ENCODE measurements at places on chromosomes 7 and 10.

GRCh38 chr7:115965236-115965635 lies 65.3 kb downstream of the TFEC start:
- no peak for DNase-seq

GRCh38 chr10:109427411-109427810 lies 495.9 kb downstream of the XPNPEP1 start:
- DNase-seq, result no peak

GRCh38 chr10:125114761-125115391 lies 45.5 kb downstream of the CTBP2 start:
- DNase-seq, result no peak

DNA sequence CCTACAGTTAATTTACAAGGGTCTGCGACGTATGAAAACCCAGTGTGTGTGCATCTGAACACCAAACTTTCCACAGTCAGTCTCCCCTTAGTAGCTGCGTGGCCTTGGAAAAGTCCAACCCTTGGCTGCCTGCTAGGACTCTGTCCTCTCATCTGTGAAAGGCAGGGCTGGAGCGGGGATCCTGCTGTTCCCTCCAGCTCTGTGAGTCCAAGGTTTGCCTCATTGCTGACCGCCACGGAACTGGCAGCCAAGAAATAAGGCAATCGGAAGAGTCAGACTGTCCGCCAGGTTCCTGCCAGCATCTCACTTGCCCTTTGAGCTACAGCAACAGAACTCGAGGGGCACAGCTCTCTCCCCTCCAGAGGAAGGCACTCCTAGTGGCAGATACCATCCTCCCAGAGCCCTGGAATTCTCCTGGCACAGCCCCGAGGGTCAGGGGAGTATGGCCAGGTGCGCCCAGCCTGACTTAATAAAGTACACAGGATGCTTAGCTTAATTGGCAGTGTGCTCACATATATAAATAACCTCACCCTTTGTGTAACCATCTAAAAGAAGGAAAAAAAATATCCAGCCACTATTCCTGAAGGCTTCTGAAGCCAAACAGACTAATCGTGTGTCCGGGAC lies 530.1 kb upstream of the FOXK1 start:
- DNase-seq, result no peak

GRCh38 chr10:125149036-125149679 lies 11.2 kb downstream of the CTBP2 start:
- DNase-seq, result no peak

- peak; percentile 41 for DNase-seq
Observed at GRCh38 chr7:94087664-94088352, 83.7 kb upstream of the BET1 start.

DNA sequence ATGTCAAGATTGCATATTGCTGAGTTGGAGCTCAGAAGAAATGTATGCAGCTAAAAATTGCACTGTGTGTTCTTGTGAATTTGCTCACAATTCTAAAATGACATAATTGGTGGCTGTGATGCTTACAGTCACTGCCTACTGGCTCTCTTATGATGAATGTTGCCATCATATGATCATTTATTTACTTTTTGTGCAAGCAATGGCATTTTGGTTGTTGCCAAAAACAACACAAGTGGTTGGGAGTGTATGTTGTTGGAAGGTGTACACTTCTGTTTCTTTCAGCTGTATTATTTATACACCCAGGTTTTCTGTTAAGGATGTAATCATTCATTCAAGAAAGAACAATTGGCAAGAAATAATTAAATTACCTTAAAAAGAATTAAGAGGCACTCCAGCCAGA lies 28.9 kb downstream of the PON1 start:
- no peak for DNase-seq

- no peak for DNase-seq
Observed at GRCh38 chr10:43607199-43607573, 948 bp downstream of the ZNF485 start.

DNA sequence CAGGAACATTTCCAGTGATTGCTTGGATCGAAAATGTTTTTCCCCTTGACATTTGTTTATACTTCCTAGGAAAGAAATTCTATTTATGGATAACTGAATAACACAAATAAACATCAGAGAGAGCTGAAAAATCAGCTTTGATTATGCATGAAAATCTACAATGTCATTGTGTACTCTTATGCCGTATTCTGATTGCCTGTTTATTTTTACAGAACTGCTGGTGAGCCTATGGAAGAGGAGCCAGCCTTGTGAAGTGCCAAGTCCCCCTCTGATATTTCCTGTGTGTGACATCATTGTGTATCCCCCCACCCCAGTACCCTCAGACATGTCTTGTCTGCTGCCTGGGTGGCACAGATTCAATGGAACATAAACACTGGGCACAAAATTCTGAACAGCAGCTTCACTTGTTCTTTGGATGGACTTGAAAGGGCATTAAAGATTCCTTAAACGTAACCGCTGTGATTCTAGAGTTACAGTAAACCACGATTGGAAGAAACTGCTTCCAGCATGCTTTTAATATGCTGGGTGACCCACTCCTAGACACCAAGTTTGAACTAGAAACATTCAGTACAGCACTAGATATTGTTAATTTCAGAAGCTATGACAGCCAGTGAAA lies 121.5 kb downstream of the TWIST1 start:
- DNase-seq, result no peak

DNA sequence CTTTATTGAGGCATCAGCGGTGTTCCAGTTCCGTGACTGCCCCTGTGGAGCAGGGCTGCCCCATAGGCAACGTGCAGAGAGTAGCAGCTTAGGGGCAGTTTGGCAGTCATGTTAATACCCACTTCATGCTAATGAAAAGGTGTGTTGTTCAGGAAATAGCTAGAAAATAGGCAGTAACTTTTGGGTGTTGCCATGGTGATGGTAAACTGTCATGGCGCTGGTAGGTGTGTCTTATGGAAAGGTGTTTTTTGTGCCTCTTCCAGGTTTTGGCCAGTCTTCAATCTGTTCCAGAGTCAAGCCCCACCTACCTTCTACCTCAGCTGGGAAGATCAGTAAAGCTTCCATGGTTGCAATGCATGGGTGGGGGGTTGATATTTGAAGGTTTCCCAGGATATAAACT lies 36.3 kb upstream of the MINDY3 start:
- no peak for DNase-seq

DNA sequence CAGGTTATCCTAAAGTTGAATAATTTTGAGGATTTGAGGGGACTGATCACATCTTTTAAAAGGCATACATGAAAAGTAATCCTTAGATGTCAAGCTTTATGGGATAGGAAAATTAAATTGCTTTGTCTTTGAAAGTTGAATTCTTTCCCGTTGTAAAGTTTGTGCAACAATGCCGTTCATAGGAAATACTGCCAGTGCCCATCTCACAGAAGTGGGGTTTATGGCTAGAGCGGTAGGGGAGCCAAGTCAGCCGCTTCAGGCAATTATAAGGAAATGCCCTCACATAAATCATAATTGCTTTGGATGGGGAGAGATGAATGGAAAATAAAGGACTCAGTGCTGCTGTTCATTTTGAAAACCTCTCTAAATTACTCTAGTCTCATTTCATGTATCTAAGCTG lies 18.1 kb downstream of the CDC123 start:
- DNase-seq, result no peak

DNA sequence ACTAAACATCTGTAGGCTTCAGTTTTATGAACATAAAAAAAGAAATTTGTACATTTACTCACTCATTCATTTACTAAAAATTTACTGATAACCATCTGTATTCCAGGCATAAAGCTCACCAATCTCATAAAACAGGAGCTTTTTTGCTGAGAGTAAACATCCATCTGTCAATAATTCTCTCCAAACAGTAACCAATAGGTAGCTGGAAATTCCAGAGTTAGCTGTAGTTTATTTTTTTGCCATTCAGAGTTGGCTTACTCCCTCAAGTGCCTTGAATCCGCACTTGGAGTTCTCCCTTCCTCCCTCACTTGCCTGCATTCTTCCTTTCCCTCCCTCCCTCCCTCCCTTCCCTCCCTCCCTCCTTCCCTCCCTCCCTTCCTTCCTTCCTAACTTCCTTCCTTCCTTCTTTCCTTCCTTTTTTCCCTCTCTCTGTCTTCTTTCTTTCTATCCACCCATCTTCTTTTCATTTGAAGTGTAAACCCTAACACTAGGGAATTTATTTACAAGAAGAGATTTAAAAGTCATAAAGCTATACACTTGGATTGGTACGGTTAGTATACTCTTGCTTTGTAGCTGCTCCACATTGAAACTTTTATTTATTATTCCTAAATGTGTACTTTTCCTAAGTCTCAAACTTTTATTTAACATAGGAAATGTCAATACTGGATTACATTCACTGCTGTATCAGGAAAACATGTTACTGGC lies 44.6 kb upstream of the BICC1 start:
- peak; percentile 25 for DNase-seq

GRCh38 chr10:93131986-93132385 lies 58.3 kb downstream of the CYP26A1 start:
- no peak for DNase-seq

DNA sequence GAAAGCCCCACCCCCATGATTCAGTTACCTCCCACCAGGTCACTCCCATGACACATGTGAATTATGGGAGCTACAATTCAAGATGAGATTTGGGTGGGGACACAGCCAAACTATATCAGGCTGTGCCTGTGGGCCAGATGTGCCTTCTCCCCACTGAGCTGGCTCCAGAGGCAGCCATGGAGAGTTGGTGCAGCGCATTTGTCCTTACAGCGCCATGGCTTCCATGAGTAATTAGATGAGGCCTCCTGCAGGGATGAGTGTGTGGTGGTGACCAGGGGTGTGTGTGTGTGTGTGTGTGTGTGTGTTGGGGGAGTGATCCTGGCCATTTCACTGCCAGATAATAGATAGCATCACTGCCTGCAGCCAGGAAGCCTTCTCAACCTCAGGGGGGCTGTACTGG lies 94.6 kb downstream of the FANK1 start:
- no peak for DNase-seq

DNA sequence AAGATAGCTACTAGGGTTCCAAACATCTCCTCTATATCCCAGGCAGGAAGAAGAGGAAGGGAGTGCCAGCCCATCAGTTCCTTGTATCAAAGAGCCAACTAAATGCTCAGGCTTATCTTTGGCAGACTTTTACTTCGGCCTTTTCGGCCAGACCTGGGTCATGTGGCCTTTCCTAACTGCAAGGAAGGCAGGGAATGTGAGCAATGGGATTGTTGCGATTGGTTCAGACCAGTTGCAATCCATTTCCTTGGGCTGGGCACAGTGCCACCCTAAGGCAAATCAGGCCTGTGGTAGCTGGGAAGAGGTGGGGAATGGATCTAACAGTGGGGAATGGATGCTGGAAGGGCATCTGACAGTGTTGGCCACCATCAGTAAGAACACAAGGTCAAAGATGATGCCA lies 109.9 kb downstream of the RPS24 start:
- DNase-seq, result no peak

DNA sequence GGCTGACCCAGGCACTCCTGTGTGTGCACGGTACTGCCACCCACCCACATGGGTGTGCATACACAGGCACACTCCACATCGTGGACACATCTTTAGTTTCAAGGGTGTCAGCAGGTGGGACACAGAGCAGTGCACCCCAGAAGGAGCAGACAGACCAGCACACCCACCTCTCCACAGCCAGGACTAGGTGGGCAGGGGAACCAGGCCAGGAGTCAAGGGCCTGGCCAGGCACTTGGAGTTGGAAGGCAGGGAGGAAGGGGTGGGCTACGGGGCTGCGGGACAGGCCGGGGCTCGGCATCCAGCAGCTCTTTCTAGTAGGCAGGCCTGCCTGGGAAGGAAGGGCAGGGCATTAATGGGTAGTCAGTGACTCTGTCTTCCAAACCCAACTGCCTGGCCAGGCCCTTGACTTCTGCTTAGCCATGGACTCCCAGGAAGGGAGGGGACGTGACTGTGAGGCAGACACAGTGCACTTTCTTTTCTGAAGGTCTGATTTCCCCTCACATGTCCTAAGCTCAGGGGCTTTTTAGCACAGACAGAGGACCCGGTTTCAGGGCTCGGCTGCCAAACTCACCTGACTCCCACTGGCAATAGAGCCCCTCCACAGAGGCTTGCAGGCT lies 14.6 kb downstream of the RASGEF1A start:
- DNase-seq, result no peak

- DNase-seq, result no peak
Observed at GRCh38 chr7:13188236-13188805, 500.9 kb downstream of the ARL4A start.

Measured in T47D (cell line).